Nucleus accumbens (tissue), 56 donors: ENCODE measurements at places on chromosomes 16 and 17.

GRCh38 chr17:79779661-79780365, 1.9 kb downstream of the CBX2 start:
- DNase-seq, result no peak

GRCh38 chr17:76547183-76547641, 7.4 kb downstream of the PRCD start:
- peak; percentile 22 for DNase-seq

DNA sequence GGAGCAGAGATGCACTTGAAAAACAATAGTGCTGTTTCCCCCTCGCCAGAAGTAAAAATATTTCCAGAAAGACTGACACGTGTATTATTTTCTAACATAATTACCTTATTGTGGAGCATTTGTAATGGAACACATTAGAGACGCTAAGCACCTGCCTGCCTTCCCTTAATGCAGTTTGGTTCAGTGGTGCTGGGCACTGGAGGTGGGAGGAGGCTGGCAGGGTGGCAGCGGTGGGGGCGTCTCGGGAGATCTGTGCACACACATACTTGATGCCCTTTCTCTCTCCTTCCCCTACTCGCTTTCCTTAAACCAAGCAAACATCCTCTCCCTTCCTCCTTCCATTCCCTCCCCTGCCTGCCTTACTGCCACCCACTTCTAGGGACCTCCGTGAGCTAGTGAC, 156.6 kb upstream of the SDK2 start:
- DNase-seq, result no peak

- DNase-seq, result no peak
Measured at GRCh38 chr17:51613255-51613654, 352.9 kb downstream of the UTP18 start.

GRCh38 chr17:17900615-17901520, 64.1 kb upstream of the SREBF1 start:
- DNase-seq, result peak; percentile 50

- no peak for DNase-seq
Measured at GRCh38 chr16:10970065-10970464, 25.7 kb downstream of the CLEC16A start.

DNA sequence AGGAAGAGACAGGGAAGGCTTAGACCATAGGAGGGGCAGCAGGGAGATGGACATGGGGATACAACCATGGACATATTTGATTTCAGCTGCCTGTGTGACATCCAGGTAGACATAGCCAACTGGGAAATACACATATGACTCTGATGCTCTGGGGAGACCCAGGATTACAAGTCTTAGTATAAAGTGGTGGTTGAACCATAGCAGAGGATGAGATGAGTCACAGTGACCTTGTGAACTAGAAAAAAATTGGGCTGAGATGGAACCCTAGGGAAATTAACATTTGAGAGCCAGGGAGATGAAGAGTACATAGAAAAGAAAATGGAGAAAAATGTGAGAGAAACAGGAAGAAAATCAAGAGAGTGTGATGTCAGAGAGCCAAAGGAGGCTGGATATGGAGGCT, 10.2 kb downstream of the MARCHF10 start:
- no peak for DNase-seq

DNA sequence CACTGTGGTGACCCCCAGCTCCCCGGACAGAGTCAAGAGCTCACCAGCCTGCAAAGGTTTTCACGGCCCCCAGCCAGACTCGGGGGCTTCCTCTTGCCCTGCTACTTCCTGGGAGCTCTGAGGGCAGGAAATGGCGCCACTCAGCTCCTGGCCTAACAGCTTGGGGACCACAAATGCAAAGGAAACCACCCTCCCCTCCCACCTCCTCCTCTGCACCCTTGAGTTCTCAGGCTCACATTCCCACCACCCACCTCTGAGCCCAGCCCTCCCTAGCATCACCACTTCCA, 375 bp upstream of the SPN start:
- no peak for DNase-seq

- DNase-seq, result no peak
Measured at GRCh38 chr17:16435925-16436886, 20.8 kb downstream of the TRPV2 start.

DNA sequence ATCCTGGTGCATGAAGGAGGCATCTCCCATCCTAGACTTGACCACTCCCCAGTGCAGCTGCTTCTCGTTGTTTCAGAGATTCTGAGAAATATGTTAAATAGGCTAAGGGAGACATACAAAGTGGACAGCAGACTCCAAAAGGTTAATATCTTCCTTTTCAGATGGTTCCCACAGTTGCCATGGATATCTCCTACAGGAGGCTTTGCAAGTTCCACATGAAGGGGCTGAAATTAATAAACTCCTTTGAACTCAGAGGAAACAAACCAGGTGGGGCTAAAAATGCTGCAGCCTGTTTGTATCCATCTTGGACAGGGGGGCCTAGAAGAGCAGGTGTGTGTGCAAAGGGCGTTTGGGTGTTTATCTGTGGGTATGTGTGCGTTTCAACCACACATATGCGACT, 257.4 kb upstream of the XYLT1 start:
- no peak for DNase-seq

DNA sequence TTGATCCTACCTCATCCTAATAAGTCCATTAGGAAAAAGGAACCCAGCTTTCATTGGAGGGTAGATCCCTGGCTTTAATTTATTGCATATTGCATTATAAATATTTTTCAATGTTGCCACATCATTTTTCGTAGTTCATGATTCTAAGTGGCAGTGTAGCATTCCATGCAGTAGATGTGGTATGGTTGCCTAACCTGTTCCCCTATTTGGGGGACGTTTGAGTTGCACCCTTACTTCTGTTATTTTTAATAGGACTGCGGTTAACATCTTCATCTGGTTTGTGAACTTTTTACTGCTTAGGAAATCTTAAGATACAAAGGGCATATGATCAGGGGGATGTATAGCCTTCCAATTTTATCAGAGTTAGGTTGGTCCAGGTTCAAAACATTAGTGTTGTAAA, 5.4 kb downstream of the SCPEP1 start:
- DNase-seq, result no peak

DNA sequence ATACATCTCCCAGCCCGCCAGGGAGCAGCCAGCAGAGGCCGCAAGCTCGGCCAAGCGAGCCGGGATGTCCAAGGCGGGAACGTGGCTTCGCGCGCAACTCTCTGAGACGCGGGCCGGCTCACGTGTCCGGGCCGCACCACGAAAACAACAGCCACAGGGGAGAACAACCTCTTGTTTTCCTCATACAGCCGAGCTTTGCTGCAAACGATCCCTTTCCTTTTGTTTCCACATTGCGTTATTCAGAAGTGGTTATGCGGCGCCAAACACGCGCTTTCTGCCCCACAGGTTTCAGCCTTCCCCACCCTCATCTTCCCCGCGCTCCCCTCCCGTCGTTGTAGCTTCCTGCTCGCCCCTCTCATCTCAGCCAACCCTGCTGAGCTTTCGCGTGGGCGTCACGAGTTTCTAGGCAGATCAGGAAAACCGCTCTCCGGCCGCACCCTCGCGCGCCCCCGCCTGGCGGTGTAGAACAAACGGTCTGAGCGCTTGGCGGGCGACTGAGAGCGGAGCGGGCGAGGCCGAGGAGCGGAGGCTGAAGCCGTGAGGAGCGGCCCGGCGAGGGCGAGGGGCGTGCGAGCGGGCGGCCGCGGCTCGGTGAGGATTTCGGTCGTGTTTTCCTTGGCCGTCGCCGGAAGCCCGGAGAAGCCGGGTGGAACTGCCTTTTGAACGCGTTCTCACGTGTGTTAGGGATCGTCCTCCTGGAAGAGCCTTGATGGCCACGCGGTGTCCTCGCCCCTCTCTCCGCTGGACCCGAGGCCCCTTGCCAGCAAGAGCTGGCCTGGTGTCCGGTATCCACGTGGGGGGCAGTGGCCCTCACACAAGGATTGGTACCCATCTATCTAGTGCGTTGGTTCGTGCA, 6.6 kb upstream of the SMARCD2 start:
- peak; percentile 80 for DNase-seq
